ENCODE measurements at places on chromosomes 1 and 21.
A peak's percentile ranks its signal among the peaks of the same experiment; 100 is the strongest.

DNA sequence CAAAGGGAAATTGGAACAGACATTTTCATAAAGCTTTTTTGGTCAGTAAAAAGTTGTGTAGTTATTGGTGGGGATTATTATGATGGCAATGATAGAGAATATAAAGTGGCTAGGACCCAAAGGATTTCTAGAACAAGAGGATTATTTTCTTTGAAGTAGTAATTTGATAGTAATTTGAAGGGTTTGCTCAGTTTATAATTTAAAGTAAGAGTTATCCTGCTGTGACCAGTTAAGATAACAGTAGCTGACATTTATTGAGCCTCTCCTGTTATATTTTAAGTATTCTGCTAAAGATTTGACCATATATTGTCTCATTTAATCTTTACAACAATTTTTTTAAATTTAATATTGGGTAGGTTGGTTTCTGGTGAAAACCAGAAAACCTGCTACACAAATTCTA is 14.7 kb downstream of the CAPZA1 start:
- DNase-seq, result no peak

DNA sequence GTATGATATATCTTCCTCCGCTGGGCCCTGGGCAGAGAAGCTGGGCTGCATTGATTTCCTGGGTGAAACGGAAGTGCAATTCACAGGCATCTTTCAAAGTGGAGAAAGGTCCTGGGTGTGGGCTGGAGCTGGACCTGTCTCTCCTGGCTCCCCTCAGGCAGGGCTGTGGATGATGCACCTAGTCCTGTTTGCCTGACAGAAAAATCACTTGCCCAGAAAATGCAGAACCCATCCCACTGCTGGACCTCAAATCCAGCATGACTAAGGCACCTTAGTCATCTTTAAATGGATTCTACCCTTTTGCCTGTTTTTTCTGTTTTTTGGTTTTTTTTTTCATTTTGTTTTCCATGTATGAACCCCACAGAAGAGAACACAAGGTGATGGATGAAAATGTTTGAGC is 49.7 kb downstream of the MYSM1 start:
- DNase-seq, result no peak

DNA sequence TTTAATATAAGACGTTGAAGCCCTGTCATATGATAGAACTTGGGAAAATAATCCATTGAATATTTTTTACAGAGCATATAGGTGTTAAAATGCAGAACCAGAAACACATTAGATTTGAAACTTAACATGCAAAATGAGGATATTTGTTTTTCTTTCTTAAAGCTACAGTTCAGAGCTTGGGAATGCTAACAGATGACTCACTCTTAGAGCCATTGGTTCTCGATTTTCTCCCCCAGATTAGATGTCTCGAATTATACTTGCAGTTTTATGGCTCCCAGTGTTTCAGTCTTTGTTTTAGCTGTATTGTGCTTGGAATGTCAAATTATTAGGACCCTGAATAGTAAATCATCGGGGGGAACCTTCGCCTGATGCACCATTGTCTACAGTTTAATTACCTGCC is 575.7 kb upstream of the ZP4 start:
- no peak for DNase-seq

DNA sequence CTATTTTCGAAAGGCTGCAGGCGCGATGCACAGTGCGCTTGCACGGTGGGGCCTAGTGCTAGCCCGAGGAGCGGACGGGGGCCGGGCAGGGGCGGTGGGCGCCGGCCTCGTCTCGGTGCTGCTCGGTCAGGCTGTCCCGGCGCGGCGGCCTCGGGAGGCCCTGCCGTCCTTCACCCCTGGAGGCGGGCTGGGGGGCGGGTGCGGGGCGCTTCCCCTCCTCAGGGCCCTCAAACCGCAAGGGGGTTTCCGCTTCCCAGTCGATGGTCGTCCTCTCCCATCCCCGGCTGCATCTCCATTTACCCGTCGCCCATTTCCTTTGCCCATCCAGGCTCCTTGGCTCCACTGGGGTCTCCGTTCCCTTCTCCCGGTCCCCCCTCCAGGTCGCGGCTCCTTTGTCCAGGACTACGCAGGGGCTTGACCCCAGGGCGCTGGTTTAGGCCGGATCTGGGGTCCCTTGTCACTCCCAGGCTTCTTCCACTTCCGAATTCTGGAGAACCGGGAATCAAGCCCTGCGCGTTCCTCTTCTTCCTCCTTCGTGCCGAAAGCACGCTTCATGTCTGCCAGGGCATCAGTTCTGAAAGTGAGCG is 196.3 kb upstream of the LMO4 start:
- no peak for DNase-seq

GRCh38 chr1:59215766-59216291 is 81.1 kb upstream of the FGGY start:
- no peak for DNase-seq

GRCh38 chr1:25500694-25501093 is 42.7 kb upstream of the LDLRAP1 start:
- DNase-seq, result no peak

- DNase-seq, result no peak
Observed at GRCh38 chr21:25092441-25093011, 514.8 kb downstream of the MRPL39 start.

DNA sequence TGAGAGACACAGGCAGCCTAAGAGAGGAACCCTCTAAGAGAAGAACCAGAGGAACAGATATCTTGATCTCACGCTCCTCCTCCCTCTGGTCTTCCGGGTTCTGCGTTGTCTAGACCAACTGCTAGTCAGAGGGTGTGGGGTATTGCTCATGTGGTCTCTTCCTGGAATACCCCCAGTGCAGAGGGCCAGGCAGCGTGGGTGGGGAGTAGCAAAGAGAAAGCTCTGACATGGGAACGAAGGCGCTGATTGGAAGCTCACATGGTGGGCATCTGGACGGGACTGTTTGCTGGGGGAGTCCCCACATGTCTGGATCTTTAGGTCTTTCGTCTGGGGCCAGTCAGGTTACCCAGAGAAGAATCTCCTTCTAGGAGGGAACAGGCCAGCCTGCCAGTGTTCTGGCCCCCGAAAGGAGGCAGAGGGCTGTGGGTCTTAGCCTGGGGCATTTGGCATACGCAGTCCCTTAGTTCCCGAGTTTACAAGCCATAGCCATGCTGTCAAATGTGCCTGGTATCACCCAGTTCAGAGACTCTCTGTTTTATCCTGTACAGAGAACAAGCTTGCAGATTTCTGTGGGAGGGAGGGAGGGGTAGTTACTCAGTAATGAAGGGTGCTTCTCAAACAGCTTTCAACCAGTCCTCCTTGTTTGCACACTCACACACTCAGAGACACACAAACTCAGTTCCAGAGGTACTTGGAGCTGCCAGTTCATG is 18.3 kb upstream of the IL6R start:
- no peak for DNase-seq

- peak; percentile 10 for DNase-seq
Observed at GRCh38 chr1:171403393-171403792, 81.9 kb upstream of the PRRC2C start.

GRCh38 chr1:5111581-5111980 is 457.2 kb downstream of the AJAP1 start:
- no peak for DNase-seq

- DNase-seq, result no peak
Observed at GRCh38 chr1:42961312-42962091, 2.8 kb upstream of the SLC2A1 start.

DNA sequence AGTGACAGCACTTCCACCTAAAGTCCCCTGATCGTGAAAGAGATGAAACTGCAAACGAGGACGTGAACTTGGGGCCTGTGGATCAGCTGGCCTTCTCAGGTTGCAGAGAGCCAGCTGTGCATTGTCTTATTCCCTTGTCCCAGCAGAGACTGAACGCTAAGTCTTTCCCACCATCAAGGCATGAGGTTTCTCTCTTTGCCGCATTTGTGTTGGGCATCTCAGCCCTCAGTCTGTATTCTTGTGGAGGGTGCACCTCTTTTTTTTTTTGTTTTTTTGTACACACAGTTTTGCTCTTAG is 71.4 kb downstream of the KIF26B start:
- no peak for DNase-seq

GRCh38 chr1:114290341-114290740 is 136.7 kb upstream of the SYT6 start:
- no peak for DNase-seq

DNA sequence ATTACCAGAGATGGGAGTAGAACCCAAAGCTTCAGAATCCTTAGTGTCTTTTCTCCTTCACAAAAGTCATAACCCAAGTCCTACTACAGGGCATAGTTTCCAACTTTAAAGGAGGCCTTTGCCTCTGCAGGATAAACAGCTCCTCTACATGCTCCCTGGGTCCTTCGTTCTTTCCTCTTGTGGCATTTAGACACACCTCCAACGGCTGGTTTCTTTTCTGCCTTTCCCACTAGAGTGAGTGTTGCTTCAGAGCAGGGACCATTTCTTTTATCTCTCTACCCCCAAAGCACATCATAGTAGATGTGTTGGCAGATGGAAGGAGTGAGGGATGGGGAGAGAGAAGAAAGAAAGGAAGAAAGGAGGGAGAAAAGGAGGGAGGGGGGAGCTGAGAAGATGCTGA is 144.7 kb upstream of the SPATA6 start:
- DNase-seq, result no peak

GRCh38 chr1:233440951-233441401 is 113.5 kb downstream of the MAP3K21 start:
- DNase-seq, result peak; percentile 31

DNA sequence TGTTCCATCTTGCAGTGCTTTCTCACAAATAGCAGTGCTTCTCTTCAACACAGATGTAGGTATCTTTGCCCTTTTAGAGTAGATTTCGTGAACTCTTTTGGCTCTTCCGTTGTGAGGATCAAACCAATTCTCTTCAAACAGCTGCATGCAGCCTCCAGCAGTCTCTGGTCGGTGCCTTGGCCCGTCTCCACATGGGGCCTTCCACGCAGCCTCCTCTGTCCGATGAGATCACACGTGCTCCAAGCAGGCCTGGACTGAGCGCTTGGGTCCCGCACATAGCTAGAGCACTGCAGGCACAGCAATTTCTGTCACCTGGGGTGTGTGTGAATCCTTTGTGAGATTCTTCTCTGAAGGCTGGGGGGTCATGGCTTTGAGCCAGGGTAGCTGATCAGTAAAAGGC is 82.8 kb upstream of the KCNE2 start:
- no peak for DNase-seq

GRCh38 chr1:222301652-222302051 is 246.3 kb downstream of the HHIPL2 start:
- DNase-seq, result no peak

DNA sequence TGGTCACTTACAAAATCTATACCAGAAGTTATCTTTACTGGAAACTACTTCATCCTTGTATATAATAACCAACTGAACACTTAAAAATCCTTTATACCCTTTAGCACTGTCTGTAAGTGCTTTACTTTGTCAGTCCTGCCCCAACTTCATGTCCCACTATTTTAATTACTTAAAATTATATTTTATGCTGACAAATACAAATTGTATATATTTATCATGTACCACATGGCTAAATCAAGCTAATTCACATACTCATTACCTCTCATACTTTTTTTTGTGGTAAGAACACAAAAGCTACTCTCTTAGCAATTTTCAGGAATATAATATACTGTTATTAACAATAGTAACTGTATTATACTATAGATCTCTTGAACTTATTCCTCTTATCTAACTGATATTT is 63.0 kb downstream of the EVI5 start:
- DNase-seq, result no peak

DNA sequence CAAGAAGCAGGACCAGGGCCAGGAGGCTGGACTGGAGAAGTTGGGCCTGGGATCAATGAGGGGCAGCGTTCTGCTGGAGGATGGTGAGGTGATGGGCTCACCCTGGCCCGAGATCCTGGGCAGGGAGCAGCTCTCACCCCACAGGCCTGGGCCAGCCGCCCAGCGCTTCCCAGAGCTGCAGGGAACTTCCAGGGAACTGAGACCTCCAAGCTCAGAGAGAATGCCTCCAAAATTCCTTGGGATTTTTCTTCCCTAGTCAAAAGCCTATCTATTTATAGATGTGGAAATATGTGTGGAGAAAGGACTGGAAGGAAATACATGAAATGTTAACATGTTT is 121.2 kb downstream of the SPSB1 start:
- peak; percentile 37 for DNase-seq

DNA sequence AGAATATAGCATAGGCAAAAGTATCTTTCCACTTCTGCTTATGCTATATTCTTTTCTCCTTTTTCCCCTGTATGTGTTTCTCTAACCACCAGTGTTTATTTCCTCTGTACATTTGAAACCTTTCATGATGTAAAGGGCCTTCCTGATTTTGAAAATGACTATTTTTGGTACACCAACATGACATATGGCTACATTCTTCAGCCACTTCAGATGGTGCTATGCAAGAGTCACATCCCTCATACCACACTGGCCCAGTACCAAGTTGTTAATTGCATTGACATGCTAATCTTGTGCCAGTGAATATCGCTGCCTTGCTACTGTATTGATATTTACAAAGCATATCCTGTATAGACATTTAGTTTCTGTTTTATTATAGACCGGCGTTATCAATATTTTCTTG is 408.7 kb downstream of the NCAM2 start:
- no peak for DNase-seq

DNA sequence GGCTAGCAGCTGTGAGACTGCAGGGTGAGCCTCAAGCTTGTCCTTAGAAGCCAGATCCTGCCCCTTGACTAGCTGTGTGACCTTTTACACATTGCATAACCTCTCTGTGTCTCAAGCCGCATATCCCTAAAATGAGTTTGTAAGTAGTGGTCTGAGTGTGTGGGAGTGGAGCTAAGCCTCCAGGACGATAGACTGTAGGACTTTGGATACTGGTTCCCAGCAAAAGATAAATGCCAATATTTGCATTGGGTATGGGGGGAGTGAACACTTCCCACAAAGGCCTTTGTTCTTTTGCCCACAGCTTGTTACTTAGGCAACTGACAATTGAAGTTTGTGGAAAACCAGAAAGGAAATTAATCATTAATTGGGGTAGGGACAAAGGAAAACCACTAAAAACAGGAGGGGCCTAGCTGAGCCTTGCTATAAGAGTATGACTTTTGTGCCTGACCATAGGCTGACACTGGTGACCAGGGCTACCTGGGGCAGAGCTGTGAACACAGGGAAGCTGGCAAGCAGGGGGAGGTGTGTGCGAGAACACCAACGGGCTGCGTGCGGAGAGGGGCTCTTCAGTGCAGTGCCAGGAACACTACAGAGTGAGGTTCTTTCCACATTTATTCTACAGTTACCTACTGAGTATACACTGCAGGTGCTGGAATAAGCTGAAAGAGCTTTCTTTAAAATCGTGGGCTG is 102.4 kb upstream of the ETV3 start:
- DNase-seq, result no peak

DNA sequence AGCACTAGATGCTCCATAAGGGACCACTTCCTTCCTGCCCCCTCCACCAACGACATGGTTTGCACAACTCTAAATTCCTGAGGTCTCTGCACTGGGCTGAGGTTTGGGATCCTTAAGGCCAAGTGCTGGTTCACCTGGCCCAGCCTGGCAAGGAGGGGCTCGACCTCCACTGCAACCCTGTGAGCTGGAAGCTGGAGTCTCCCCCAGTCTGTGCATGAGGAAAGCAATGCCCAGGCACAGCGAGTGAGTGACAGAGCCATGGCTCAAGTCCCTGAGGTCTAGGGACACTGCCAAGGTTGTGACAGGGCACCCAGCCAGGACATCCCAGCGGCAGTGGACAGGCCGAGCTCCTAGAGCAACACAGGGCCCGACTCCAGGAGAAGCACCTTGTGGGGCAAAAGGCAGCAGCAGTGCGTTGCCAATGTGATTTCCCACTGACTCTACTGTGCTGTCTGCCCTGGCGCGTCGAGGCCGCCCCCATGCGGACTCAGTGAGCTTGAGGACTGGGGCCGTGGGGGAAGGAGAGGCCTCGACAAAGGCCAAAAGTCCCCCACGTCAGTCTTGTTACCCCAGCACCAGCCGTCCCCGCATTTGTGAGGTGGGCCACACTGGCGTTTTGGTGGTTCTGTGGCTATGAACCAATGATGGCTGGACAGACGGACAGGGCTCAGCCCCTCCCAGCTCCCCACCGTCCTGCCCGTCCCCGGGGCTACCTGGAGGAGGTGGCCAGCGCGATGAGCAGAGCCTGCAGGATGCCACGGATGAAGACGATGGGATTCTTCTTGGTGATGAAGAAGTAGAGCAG is 30.0 kb downstream of the PODN start:
- DNase-seq, result no peak

Data from AG09309 (cell line).